ENCODE measurements at places on chromosomes 13 and 19. TPM values are rescaled to one million over a fixed set of nuclear protein-coding genes. Genes with fewer than 3 reads are reported as not detected.

DNA sequence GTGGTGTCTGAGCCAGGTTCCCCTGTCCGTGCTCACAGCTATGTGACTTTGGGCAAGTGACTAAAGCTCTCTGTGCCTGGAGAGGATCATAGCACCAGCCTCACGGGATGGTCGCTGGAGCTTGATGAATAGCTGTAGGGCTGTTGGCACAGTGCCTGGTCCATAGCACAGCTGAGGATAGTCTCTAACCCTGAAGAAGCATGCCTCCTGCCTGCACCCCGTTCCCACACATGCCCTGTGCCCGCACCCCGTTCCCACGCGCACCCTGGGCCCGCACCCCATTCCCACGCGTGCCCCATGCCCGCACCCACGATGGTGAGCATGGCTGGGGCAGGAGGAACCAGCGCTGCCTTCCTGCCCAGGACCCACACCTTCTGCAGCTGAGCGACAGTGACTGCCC, 63.7 kb upstream of the F7 start:
- no peak for DNase-seq

GRCh38 chr13:42740753-42741152, 40.6 kb upstream of the FAM216B start:
- peak; percentile 45 for DNase-seq

GRCh38 chr13:108561149-108561548, 68.3 kb upstream of the MYO16 start:
- no peak for DNase-seq

The RANBP3 gene
- total RNA-seq = 38.8 TPM

DNA sequence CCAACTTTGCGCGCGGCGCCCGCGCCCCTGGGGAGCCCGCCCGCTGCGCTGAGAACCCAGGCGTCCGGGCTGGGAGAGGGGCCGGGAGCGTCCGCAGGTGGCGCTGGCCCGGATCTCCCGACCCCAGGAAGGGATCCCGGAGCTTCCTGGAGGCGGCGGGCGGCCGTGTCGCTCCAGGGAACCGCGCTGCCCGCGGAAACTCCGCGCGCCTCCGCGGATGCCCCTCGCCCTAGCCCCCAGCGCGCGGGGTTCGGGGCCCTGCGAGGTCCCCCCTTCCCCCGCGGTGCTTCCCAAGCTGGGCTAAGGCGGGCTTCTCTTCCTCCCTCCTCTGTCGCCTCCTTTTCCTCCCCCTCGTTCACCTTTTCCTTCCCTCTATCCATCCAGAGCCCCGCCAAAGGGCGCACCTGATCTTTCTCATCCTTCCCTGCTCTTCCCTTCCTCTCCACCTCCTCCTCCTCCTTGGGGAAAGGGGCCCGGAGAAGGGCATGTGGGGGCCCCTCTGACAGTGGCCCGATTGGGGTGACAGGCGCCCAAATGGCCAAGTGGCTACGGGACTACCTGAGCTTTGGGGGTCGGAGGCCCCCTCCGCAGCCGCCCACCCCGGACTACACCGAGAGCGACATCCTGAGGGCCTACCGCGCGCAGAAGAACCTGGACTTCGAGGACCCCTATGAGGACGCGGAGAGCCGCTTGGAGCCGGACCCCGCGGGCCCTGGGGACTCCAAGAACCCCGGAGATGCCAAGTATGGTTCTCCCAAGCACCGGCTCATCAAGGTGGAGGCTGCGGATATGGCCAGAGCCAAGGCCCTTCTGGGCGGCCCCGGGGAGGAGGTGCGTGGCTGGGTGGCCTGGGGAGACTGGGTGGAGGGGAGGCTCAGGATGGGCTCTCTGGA, 710 bp downstream of the SHD start:
- DNase-seq = no peak

Data from umbilical cord (tissue), 2 donors.